Activated T-cell treated with anti-CD3 and anti-CD28 coated beads for 48 hours (primary cell): ENCODE measurements at places on chromosomes 2 and 18.

- DNase-seq: no peak
Measured at GRCh38 chr2:231634412-231634811, 41.7 kb downstream of the TEX44 start.

GRCh38 chr2:223488814-223489213 is 113.3 kb downstream of the SCG2 start:
- no peak for DNase-seq

- no peak for DNase-seq
Measured at GRCh38 chr2:55425431-55425831, 5.8 kb upstream of the CCDC88A start.

DNA sequence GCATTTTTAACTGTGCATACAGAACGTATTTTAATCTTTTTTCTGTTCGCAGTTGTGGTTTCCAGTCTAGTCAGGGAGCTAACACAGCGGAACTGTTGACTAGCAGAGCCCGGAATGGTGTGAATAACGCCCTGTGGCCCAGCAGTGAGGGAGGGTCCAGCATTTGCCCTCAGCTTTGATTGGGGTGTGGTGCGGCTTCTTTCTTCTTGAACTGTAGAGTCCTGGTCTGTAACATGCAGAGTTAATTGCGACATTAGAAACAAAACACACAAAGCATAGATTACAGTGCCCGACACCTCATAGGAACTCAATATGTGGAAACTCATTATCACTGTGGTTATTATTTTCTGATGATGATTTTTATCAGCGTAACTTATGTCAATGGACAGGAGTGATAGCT is 253.6 kb downstream of the SOX11 start:
- DNase-seq: no peak

DNA sequence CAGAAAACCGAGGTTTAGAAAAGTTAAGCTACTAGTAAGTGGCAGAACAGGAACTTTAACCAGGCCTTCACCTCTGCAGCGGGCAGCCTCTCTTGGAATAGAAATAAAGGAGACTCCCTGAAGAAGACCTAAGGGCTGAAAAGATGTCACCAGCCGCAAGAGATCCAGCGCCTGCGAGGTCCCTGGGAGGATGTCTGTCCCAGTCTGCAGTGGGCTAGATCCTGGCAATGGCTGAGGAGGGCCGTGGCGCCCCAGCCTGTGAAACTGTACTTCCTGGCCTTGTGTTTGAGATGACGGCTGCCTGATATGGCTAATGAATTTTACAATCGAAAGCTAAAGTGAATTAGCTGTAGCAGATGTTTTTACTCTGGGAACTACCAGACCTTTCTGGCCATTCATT is 300.6 kb upstream of the SALL3 start:
- no peak for DNase-seq

GRCh38 chr2:197673606-197674005 is 1.8 kb downstream of the RFTN2 start:
- no peak for DNase-seq

DNA sequence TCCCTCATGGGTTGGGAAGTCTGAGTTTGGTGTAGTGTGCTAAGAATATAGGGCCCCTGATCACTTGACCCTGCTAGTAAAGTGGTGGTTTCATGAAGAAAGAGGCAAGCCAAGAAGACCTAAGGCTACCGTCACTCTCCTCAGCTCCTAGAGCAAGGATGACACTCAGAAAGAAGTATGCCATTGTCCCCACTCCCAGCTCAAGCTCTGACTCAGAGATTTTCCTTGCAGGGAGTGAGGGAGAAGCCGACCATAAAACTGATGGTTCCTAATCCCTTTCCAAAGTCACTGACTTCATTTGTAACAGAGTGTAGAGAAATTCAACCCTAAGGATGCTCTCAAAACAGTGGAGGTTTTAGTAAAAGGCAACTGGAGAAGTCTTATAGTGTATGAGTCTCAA is 80.9 kb downstream of the ICA1L start:
- DNase-seq: no peak

DNA sequence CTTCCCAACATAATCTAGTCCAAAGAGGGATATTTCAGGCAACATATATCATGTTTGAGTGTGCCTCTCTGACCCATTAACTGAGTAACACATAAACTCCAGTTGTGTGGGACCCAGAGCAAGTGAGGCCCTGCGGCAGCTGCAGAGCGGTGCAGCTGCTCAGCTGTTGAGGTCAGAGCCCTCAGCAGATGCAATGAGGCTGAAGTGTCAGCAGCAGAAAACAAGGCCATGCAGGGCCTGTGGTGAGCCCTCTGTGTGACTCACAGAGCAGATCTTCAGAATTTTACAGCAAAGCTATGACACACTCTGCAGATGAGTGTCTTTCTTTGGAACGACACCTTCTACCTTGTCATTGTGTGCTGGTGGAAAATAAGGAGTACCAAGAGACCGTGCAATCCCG is 168.5 kb downstream of the CBLN2 start:
- DNase-seq: no peak

DNA sequence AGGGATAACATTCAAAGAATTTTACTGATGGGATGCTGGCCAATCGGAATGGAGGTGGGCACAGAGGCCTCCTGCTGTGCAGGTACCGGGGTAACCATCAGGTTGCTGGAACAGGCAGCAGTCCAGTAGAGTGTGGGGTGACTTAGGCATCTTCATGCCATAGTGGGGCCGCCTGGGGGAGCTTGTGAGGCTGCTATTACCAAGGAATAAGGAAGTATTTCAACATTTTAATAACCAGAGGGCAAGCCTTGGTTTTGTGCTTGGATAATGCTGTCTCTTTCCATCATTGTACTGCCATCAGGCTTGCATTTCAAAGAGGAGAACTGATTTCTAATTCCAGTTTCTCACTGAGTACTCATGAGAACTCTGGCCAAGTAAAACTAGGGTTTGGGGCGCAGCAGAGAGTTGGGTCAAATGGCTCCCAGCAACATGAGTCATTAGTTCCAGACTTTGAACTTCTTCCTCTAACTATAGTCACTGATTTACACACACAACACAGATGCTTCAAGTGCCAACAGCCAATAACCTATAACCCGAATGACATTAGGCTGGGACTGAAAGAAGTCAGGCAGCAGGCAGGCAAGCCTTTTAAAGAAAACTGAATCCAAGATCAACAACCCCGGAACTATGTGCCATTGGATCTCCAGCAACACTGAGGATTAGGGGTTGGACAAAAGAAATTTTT is 56.1 kb upstream of the FHL2 start:
- no peak for DNase-seq

DNA sequence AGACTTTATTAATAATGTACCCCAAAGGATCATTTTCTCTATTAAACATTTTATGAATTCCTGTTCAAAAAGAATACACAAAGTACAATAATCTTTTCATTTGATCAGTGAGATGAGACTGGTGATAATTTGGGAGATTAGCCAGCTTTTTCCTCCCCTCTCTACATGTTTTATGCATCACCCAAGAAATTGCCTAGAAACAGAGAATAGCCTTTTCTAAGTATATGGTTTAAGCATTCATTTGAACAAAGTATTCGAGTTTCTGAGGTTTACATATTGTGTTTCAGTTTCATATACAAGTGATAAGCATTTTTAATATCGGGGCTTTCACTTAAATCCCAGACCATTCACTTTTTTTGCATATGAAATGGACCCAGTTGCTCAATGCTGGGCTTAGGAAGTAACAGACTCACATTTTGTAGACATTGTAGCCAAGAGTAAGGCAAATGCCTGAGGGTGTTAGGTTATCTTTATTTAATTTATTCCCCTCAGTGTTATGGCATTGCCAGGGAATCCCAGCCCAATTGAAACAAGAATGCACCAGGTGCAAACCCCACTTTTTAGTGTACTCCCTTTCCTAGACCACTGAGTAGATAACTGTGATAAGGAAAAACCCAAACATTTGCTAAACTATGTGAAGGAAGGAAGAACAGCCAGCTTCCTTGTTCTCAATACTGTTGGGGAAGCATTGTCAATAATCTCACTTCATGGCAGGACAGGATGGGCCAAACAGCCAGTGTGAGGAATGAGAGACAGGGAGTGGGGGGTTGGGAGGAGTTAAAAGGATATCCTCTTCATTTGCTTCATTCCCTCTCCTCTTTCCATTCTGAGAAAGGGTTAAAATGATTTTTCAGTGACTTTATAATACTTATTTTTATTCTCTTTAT is 3.5 kb downstream of the CPO start:
- DNase-seq: no peak

DNA sequence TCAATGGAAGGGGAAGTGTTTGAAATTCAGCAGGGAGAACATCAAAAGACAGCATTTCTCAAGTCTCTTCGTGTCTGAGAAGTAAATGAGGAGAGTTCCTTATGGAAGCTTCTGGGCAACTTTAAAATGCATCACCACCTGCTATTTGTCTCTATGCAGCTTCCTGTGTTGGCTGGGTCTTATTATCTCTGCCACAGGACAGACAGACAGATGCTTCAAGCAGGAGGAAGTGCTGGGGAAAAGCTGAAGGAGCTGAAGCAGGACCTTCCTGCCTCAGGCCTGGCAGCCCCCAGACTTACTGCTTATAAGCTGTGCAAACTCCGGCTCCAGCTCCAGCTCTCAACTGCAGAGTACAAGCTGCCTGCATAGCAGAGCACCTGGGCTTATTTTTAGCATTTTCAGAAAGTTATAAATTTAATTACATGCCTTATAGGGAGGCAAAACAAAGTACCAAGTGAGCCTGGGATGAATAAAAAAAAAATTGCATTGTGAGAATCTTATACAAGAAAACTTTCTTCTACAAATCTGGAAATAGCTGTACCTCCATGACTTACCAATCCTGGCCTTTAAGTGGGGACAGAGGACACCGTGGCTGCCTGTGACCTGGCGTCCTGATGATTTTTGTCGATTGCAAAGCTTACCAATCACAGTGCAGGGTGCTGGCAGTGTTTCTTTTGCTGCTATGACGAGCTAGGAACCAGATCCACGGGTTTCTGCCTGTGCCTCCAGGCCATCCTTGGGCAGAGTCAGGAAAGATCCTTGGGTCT is 206.3 kb downstream of the SEPTIN10 start:
- no peak for DNase-seq

- no peak for DNase-seq
Measured at GRCh38 chr2:27496357-27497287, at the start of gene GCKR. TSS of gene GCKR (plus strand) at chr2:27496839. CDS start at chr2:27496905, 66 bp downstream.

DNA sequence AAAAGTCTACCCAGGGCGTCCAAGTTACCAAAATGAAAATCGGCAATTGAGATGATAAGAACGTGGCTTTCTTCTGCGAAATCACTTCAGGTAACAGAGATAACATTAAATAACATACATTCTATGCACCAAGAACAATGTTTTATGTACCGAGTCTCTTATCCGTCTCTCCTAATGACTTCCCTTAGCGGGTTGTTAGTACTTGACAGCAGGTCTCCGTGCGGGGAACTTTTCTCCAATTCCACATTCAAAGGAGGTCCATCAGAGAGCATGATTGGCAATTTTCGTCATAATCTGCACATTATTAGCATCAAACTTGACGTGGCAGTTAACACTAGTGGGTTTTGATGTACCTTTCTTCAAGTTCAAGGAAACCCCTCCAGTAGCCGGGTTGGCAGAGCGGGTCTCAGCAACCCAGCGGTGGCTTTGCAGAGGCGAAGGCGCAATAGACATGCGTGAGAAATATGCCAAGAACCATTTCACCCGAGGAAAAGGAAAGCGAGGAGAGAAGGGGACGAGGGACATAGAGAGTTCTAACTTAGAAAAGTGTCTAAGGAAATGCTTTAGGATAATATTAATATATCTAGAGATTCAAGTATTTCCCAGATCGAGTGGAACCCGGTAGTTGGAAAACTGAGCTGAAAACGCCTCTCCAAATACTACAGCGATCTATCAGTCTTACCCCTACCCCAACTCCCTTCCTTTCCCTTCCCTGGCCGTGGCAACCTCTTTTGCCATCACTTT is 5.0 kb downstream of the EVX2 start:
- DNase-seq: no peak

- no peak for DNase-seq
Measured at GRCh38 chr18:48133671-48134251, 203.3 kb upstream of the SMAD2 start.

- no peak for DNase-seq
Measured at GRCh38 chr2:176419591-176420071, 150.4 kb downstream of the MTX2 start.

- DNase-seq: no peak
Measured at GRCh38 chr18:49094979-49095632, 144.3 kb upstream of the SMAD7 start.

DNA sequence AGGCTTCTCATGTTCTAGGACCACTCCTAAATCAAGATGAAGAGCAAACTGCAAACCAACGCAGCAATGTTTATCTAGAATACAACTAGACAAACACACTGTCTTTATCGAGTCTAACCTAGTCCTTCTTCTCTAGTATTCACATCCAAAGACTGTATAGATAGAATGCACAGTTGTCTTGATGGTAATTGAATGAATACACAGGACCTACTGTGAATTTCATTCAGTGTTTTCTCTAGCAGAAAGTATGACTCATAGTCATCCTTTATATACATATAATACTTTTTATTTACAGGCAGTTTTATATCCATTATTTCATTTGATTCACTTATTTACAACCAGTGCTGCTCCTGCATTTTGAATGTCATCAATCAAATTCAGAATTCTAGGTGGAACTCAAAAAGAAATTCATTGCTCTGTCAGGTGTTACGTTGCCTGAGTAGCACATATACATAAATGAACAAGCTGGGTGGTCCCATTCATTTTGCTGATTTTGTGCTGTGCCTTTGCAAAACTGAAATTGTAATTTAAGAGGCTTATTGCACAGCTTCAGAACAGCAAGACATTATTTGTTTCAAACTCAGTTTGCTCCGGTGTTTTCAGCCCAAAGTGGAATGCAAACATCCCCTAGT is 374.8 kb downstream of the EPHA4 start:
- no peak for DNase-seq

DNA sequence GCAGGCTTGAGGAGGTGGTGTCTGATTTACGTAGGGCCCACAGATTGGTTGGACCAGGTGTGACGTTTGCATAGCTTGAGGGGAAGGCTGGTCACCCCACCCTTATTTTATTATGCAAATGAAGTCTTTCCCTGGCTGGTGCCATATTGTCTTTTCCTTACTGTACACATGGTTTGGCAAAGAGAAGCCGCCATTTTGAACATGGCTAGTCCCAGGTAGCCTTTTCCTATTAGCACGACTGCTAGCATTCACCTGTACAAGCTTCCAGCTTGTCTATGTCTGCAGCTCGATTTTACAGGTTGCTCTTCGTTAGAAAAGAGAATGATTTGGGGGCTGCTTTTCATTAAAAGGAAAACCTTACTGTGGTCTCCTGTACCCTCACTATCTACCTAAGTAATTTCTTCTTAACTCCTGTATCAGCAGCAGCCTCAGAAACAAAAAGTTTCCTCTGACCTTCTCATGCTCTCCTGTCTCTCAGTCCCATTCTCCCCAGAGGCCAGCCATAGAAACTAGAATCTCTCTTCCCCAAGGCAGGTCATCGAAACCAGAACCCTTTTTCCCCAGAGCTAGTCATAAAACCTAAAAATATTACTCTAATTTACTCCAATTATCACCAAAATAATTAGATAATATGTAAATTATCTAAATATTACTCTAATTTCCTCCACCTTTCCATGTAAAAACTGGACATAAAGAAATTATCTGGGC is 151.8 kb downstream of the B3GNT2 start:
- DNase-seq: no peak

- DNase-seq: no peak
Measured at GRCh38 chr2:156526950-156527636, 90.9 kb downstream of the GPD2 start.

GRCh38 chr2:172296267-172297046 is 130.9 kb upstream of the ITGA6 start:
- no peak for DNase-seq

- DNase-seq: no peak
Measured at GRCh38 chr18:48476550-48476917, 62.3 kb upstream of the CTIF start.
